ENCODE measurements at places on chromosomes 6 and 20.

GRCh38 chr6:157904999-157905398 is 76.7 kb upstream of the SYNJ2 start:
- DNase-seq, result no peak

GRCh38 chr6:147055821-147056392 is 148.3 kb upstream of the STXBP5 start:
- DNase-seq, result no peak

DNA sequence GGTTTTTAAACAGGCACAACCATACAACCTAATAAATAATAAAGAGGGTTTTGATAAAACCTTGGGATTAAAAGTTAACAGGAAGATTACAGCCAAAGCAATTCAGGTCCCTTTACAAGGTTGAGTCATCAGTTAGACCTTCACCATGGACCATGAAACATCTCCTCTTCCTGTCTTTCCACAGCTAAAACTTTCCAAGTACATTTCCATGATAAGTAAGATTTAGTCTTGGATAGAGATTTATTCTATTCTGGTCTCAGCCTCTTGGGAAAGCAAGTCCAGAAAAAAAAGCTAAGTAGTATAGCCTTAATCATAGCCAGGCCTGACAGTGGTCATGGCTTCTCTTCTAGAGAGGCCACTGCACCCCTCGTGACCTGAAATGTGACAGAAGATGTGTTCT is 2.9 kb upstream of the PRSS35 start:
- no peak for DNase-seq

DNA sequence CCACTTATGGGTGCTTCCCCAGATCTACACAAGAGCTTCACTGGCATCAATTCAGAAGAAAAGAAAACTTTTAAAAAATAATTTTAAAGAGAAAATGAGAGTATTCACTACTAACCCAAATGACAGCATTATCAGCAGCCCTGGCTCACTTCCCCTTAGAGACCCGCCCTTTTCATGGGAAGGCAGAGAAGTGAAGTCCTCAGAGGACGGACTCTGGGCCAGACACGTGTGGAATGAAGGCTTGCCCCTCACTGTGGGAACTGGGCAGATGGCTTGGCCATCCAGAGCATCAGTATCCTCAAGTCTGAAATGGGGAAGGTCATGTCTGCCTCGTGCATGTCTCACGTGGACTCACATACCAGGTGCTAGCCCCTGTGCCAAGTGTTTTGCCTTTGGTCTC is 63.5 kb downstream of the JAG1 start:
- DNase-seq, result no peak

DNA sequence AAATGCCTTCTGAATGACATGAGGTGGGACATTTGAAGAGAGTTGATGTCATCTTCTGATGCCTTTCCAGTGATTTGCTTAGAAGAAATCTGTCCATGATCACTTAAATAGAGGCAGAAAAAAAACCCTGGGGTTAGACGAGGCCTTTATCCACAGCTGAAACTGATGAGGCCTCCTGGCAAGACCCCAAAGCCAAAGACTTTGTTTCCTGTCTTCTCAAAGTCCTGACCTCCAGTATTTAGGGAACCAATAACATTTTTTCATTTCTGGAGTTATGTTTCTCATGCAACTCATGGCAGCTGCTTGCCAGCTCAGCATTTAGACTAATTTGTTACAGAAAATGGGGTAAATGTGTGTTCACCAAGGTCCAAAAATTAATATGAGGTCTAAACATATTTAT is 248.0 kb upstream of the PRDM1 start:
- DNase-seq, result peak; percentile 79

DNA sequence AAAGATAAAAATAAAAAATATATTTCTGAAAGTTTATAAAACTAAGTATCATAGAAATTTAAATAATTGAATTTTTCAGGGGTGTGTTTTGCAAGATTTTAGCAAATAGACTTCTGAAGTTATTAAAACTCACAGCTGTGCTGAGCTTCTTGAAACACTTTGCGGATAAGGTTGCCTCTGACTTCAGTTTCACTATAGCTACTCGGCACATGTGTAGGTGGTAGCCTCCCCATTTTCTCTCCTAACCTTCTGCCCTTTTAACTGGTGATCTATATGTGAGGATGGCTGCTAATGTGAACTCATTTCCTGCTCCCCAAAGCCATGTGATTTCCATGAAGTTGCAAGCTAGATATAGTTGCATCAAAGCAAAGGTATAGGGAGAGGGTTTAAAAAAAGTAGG is 129.3 kb upstream of the STMND1 start:
- DNase-seq, result no peak

- DNase-seq, result no peak
Observed at GRCh38 chr6:161815965-161816364, 542.1 kb upstream of the AGPAT4 start.

GRCh38 chr6:35539223-35539622 is 26.5 kb upstream of the TULP1 start:
- DNase-seq, result no peak

Measured in fibroblast of skin of left biceps (primary cell).